ENCODE measurements at places on chromosomes 1 and 21. TPM values are rescaled to one million over a fixed set of nuclear protein-coding genes. Genes with fewer than 3 reads are reported as not detected.

Gene SEMA6C
- 4.8 TPM for total RNA-seq

Gene PADI3
- not detected for total RNA-seq

Gene KCNK1
- total RNA-seq, result 14.2 TPM

Gene CHIA
- 5.3 TPM for total RNA-seq

Gene KCNJ15
- 4.8 TPM for total RNA-seq

Gene CFHR2
- total RNA-seq, result 4.3 TPM

Gene LY9
- 11.6 TPM for total RNA-seq

Gene INAVA
- total RNA-seq, result 3.6 TPM

Gene ZBTB7B
- 18.8 TPM for total RNA-seq

Gene CDKN2C
- 8.7 TPM for total RNA-seq

Gene TEDDM1
- total RNA-seq, result 4.6 TPM

Gene KCTD3
- total RNA-seq, result 53.4 TPM

Gene PADI2
- 8.4 TPM for total RNA-seq

Gene G0S2
- total RNA-seq, result 11.1 TPM

Gene SPRR1A
- total RNA-seq, result not detected

Gene WNT4
- total RNA-seq, result 14.0 TPM

Gene ASCL5
- not detected for total RNA-seq

Gene IRF6
- total RNA-seq, result 40.0 TPM

Gene ATAD3A
- total RNA-seq, result 7.9 TPM

Gene OR6K3
- 6.3 TPM for total RNA-seq

Gene OR2L2
- total RNA-seq, result 8.9 TPM

Gene ZNF593OS
- not detected for total RNA-seq

Gene LYSMD1
- total RNA-seq, result 4.8 TPM

Gene SUSD4
- 0.24 TPM for total RNA-seq

Gene SYT11
- 22.4 TPM for total RNA-seq

Gene IGFN1
- not detected for total RNA-seq

Gene GBP7
- total RNA-seq, result not detected

Gene NFASC
- 6.0 TPM for total RNA-seq

Gene ZYG11A
- total RNA-seq, result 0.48 TPM

Gene WNT9A
- total RNA-seq, result 8.7 TPM

Gene FMO1
- 0.24 TPM for total RNA-seq

Gene SPRR2A
- not detected for total RNA-seq

Gene GPR37L1
- 0.24 TPM for total RNA-seq

Gene SPATA45
- total RNA-seq, result not detected

Gene CBR3
- not detected for total RNA-seq

Gene KRTAP21-2
- not detected for total RNA-seq

Gene ASAP3
- total RNA-seq, result 35.6 TPM

Gene CRYBG2
- total RNA-seq, result 7.0 TPM

Gene TNFRSF18
- total RNA-seq, result not detected

Gene TTC22
- 1.7 TPM for total RNA-seq

Gene NEXN
- 76.1 TPM for total RNA-seq

Gene KCNQ4
- total RNA-seq, result 3.4 TPM

Gene PPFIA4
- 23.1 TPM for total RNA-seq

Gene ASH1L
- total RNA-seq, result 49.6 TPM

Gene EPHB2
- 28.9 TPM for total RNA-seq
